ENCODE measurements at places on chromosomes 12 and 14.

DNA sequence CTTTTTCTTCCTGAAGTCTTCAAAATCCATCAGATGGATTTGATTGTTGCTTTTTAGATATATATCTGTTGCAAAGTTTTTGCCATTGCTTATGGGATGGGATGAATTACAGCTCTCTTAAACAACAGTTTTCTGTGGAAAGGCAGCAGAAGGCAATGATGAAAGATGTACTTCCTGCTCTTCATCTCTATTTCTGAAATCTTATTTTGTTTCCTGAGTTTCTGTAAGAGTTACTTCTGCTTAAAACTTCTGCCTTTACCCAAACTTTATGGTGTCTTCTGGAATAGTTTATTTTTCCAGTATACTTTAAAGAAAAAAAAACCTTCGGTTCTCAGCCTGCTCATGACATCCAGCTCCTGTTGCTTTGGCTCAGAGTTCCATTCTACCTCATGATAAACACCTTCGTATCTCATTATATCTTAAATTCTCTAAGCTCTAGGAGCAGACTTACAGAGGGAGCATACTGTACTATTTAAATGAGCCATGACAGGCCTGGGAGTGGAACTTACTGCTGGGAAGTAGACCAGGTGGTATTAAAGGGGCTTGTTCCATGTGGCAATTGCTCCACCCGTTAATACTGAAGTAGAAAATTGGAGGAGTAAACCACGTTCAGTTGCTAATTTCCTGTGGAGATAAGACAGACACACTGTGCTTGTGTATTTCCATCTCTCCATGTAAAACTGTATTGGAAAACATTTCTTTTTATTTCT, 288.4 kb downstream of the FBXL14 start:
- no peak for DNase-seq

- DNase-seq = no peak
Observed at GRCh38 chr12:48265777-48266176, 62.7 kb upstream of the OR10AD1 start.

- no peak for DNase-seq
Observed at GRCh38 chr14:94853920-94854319, 84.0 kb upstream of the GSC start.

GRCh38 chr12:71046215-71046614, 111.6 kb downstream of the TSPAN8 start:
- no peak for DNase-seq

DNA sequence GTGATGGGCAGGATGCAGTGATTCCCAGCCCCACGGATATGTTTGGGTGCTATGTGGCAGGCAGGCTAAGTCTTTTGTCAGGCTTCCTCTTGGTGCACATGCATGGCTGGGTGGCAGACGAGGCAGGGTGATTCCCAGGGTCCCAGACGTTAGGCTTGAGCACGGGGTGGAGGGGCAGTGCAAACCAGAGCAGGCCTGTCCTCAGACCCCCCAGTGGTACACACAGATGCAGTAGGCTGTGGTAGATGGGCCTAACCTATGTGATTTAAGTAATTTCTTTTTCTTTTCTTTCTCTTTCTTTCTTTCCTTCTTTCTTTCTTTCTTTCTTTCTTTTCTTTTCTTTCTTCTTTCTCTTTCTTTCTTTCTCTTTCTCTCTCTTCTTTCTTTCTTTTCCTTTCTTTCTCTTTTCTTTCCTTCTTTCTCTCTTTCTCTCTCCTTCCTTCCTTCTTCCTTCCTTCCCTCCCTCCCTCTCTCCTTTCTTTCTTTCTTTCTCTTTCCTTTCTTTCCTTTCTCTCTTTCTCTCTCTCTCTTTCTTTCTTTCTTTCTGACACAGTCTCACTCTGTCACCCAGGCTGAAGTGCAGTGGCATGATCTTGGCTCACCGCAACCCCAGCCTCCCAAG, 41.6 kb downstream of the PIK3C2G start:
- no peak for DNase-seq

- no peak for DNase-seq
Observed at GRCh38 chr14:90773705-90774104, 42.5 kb downstream of the TTC7B start.

DNA sequence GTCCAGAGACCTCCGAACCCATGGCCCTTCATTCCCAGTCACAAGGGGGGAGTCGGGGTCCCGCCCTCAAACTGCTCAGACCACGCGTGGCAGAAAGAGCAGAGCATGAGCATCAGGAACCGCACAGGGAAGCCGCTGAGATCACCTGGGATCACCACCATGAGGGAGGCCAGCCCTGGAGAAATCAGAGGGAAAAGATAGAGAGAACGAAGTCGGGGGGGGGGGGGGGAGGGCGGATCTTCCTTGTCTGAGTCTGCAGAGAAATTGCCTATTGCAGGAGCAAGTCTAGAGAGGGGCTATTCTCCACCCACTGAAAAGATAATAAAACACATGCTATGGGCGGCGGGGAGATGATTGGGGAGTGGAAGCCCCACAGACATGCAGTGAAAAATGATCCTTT, 884 bp upstream of the TMEM132C start:
- no peak for DNase-seq

DNA sequence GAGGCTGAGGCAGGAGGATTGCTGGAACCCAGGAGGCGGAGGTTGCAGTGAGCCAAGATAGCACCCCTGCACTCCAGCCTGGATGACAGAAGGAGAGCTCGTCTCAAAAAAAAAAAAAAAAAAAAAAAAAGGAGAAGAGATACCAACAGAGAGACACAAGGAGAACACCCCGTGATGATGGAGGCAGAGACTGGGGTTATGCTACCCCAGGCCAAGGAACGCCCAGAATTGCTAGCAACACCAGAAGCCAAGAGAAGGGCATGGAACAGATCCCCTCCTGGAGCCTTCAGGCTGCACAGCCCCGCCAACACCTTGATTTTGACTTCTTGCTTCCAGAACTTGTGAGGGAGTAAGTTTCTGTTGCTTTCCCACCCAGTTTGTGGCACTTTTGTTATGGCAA, 148.0 kb upstream of the FOXN3 start:
- no peak for DNase-seq

DNA sequence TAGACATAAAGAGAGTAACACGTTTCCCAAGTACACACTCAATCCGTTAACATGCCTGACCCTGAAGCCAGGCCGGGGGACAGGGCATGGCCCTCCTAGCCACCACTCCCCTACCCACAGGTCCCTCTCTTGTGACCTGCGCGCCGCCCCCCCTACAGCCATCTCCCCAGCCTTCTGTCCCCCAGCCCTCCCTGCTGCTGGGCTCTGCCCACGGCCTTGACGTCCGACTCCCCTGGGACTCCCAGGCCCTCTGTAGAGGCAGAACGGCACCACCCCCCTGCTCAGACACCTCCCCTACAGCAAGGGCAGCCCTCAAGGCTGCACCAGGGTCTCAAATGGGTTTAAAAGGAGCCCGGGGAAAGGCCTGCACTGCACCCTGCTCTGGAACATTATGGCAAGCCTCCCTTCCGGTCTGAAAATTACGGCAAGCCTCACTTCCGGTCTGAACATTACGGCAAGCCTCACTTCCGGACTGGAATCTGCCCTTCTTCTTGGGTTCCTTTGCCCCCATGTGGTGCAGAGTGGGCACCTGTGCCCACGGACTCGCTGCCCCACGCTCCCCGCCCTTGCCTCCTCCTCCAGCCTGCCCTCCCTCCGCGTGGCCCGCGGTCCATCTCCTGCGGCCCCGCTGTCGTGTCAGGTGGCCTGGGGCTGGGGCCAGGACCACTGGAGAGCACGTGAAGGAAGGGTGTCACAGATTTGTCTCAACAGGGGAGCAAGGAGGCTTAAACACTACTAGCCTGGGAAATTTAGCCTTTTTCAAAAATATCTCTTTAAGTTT, 77.6 kb downstream of the MOK start:
- DNase-seq = no peak

- no peak for DNase-seq
Observed at GRCh38 chr12:124605150-124605882, 37.9 kb upstream of the NCOR2 start.

- DNase-seq = no peak
Observed at GRCh38 chr14:100788517-100788916, 37.4 kb upstream of the MEG3 start.
